Upper lobe of right lung (tissue), 1 donor: ENCODE measurements at places on chromosomes 6 and 20.

- no peak overlapping the region for H3K4me3 ChIP-seq
- H3K27ac ChIP-seq: no peak overlapping the region
- H3K36me3 ChIP-seq: no peaks in the 10 kb centered on the region
- H3K4me1 ChIP-seq: peaks cover 3% of the 10 kb centered on the region
- no peaks in the 10 kb centered on the region for H3K27me3 ChIP-seq
- DNase-seq: no peak
Observed at GRCh38 chr20:13825465-13825864, 40.6 kb downstream of the NDUFAF5 start.

DNA sequence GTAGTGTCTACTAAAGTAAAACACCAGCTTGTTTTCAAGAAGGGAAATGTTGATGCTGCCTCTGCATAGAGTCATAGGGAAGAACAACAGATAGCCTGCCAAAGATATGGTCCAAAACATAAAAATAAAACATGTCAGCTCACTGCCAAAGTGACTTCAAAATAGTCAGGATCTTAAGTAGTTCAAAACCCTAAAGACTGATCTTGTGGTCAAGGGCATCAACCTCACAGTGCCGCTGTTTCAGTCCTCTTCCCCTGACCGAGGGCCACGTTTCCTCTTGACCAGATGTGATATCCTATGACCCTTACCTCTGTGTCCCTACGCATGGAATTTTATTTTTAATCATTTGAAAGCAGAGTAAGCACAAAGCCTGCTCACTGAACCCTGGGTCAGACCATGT is 104.2 kb upstream of the CNKSR3 start:
- H3K4me3 ChIP-seq: no peak overlapping the region
- H3K36me3 ChIP-seq: no peaks in the 10 kb centered on the region
- DNase-seq: no peak

- H3K27ac ChIP-seq: no peak overlapping the region
- H3K27me3 ChIP-seq: no peaks in the 10 kb centered on the region
- H3K36me3 ChIP-seq: no peaks in the 10 kb centered on the region
Observed at GRCh38 chr6:123462152-123462551, 174.6 kb downstream of the TRDN start.

DNA sequence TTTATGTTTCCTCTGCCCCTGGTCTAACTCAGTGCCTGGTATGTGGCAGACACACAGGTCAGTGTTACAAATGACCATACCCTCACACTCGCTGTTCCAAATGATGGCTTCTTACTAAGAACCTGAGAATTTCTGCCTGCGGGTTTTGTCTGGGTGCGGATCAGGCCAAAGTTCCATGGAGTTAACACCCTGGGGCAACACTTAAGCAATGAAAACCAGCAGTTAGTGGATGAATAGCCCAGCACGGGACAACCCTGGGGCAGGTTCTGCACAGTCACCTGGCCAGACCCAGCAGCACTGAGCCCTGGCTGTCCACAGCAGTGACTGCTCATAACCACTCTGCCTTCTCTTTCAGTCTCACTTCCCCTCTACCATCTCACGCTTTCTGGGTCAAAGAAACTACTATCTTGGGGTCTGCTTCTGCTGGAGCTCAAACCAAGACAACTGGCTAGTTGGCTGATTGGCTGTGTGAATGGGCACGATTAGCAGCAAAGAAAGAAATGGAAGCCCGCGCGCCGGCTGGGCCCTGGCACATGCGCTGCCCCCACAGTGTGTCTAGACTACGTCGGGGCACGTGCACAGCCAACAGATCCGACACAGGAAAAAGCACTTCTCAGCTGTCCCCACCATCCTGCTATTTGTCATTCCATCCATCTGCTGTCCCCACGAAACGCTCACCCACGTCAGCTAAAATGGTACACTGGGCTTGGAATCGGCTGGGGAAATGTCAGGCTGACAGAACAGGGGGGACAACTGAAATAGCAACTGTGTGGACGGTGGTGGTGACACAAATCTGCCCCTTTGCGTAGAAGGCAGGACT is 36.6 kb downstream of the MGME1 start:
- no peak overlapping the region for H3K4me3 ChIP-seq
- no peaks in the 10 kb centered on the region for H3K36me3 ChIP-seq
- no peak for DNase-seq

DNA sequence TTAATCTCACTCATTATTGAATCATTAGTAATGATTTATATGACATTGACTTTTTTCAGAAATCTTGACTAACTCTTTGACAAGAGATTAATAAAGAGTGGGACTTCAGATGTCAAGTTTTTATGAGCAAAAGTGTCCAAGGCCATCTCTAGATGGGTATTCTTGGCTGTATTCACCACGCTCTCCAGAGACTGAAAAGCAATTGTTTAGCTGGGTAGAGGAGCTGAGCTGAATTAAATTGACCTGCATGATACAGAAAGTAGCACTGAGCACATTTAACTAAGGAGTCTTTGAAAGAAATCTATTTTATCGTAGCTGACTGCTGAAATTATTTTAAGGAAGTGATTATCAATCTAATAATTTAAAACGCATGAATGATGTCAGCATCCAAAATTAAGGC is 89.4 kb downstream of the LINC00237 start:
- H3K27me3 ChIP-seq: peaks cover 17% of the 10 kb centered on the region
- DNase-seq: no peak
- H3K4me1 ChIP-seq: peaks cover 6% of the 10 kb centered on the region
- no peak overlapping the region for H3K4me3 ChIP-seq

GRCh38 chr6:1787894-1788293 is 178.2 kb downstream of the FOXC1 start:
- H3K27me3 ChIP-seq: no peaks in the 10 kb centered on the region
- H3K36me3 ChIP-seq: no peaks in the 10 kb centered on the region
- no peaks in the 10 kb centered on the region for H3K4me1 ChIP-seq
- no peak overlapping the region for H3K4me3 ChIP-seq
- no peak overlapping the region for H3K27ac ChIP-seq
- no peak for DNase-seq

GRCh38 chr6:169210611-169211010 is 43.0 kb downstream of the THBS2 start:
- no peak overlapping the region for H3K27ac ChIP-seq
- peaks cover 5% of the 10 kb centered on the region for H3K4me1 ChIP-seq
- H3K27me3 ChIP-seq: no peaks in the 10 kb centered on the region
- DNase-seq: no peak
- no peaks in the 10 kb centered on the region for H3K36me3 ChIP-seq

DNA sequence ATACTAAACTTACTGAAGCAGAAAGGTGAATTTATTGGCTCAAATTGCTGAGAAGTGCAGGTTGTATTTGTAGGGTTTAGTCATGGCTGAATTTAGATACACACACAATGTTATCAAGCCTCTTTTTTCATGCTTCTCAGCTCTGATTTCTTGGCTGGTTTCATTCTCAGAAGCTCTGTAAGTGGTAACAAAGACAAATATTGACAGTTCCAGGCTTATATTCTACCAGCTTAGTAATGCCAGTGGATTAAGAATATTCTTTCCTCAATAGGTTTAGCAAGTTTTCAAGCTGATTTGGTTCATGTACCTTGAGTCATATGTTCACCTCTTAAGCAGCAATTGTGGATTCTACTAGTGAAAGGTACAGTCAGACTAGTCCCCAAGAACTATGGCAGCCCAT is 52.1 kb upstream of the PKIB start:
- H3K36me3 ChIP-seq: no peaks in the 10 kb centered on the region
- H3K4me1 ChIP-seq: no peaks in the 10 kb centered on the region
- H3K27me3 ChIP-seq: no peaks in the 10 kb centered on the region
- H3K27ac ChIP-seq: no peak overlapping the region
- DNase-seq: no peak
- H3K4me3 ChIP-seq: no peak overlapping the region

GRCh38 chr20:22569353-22569752 is 15.0 kb downstream of the FOXA2 start:
- H3K4me1 ChIP-seq: no peaks in the 10 kb centered on the region
- H3K27me3 ChIP-seq: peaks cover 74% of the 10 kb centered on the region
- peak overlapping the region; percentile 88 for H3K27ac ChIP-seq

DNA sequence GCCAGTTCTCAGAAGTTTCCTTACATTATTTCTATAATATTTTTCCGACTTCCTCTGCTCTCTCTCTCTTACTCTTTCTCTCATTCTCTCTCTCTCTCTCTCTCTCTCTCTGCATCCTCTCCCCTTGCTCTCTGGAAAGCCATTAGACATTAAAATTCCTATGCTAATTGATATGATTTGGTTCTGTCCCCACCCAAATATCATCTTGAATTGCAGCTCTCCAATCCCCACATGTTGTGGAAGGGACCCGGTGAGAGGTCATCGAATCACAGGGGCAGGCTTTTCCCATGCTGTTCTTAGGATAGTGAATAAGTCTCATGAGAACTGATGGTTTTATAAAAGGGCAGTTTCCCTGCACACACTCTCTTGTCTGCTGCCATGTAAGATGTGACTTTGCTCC is 74.1 kb downstream of the ADAT2 start:
- H3K4me1 ChIP-seq: no peaks in the 10 kb centered on the region
- no peak overlapping the region for H3K4me3 ChIP-seq
- no peak overlapping the region for H3K27ac ChIP-seq

DNA sequence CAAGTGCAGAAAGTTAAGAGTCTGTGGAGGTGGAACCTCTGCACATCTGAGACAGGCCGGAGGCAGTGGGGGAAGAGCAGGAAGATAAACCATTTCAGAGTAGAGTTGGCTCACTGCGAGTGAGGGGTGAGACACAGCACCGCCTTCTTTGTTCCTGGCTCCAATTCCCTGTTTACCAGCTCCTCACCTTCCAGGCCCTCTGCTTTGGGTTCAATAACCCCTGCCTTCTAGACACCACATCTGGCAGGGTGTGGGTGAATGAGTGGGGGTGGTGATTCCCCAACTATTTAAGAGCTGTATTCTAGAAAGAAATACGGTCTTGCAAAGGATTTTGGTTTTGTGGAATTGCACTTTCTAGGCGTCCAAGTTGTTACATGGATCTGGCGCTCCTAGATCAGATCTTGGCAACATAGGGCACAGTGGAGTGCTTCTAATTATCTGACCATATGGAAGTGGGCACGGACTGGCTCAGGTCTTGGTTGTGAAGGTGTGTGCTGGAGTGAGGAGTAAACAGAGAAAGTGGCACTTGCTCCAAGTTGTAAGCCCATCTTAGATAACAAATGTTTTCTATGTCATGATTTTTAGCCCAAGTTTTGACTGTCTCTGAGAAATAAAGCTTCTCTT is 141.6 kb upstream of the NRN1 start:
- H3K4me1 ChIP-seq: no peaks in the 10 kb centered on the region
- no peak overlapping the region for H3K4me3 ChIP-seq
- H3K27ac ChIP-seq: no peak overlapping the region
- no peaks in the 10 kb centered on the region for H3K27me3 ChIP-seq
- no peaks in the 10 kb centered on the region for H3K36me3 ChIP-seq

- no peaks in the 10 kb centered on the region for H3K36me3 ChIP-seq
- H3K4me1 ChIP-seq: no peaks in the 10 kb centered on the region
- DNase-seq: no peak
Observed at GRCh38 chr6:139515511-139515910, 141.1 kb upstream of the CITED2 start.

GRCh38 chr6:44782892-44783291 is 395.4 kb downstream of the CDC5L start:
- no peaks in the 10 kb centered on the region for H3K36me3 ChIP-seq
- DNase-seq: no peak
- no peaks in the 10 kb centered on the region for H3K27me3 ChIP-seq
- H3K4me3 ChIP-seq: no peak overlapping the region
- no peaks in the 10 kb centered on the region for H3K4me1 ChIP-seq
- no peak overlapping the region for H3K27ac ChIP-seq

- no peak overlapping the region for H3K4me3 ChIP-seq
- no peaks in the 10 kb centered on the region for H3K36me3 ChIP-seq
- H3K4me1 ChIP-seq: no peaks in the 10 kb centered on the region
- no peaks in the 10 kb centered on the region for H3K27me3 ChIP-seq
- no peak overlapping the region for H3K27ac ChIP-seq
Observed at GRCh38 chr6:123777563-123777962, 26.1 kb upstream of the NKAIN2 start.

DNA sequence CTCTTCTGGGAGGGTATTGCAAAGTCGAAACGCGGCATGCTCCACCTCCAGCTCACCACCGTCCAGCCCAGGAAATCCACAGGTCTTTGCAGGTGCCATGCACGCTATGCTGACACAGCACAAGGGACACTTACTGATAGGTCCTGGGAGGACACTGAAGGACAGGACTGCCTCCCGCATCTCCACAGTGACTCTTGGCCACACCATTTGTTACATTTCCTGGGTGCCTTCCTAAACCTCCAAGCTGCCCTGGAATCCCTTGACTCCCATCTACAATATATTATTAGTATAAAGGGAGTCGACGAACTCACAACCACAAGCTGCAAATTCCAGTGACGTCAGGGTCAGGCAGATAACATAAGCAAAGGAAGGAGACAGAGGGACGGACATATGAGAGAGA is 106.9 kb downstream of the JPH2 start:
- no peaks in the 10 kb centered on the region for H3K36me3 ChIP-seq
- peak; percentile 29 for DNase-seq
- H3K27me3 ChIP-seq: no peaks in the 10 kb centered on the region
- no peak overlapping the region for H3K27ac ChIP-seq
- no peaks in the 10 kb centered on the region for H3K4me1 ChIP-seq

GRCh38 chr6:9248133-9248532 is 812.8 kb upstream of the SLC35B3 start:
- H3K4me1 ChIP-seq: no peaks in the 10 kb centered on the region
- no peak for DNase-seq
- H3K4me3 ChIP-seq: no peak overlapping the region
- no peak overlapping the region for H3K27ac ChIP-seq
- H3K36me3 ChIP-seq: no peaks in the 10 kb centered on the region
- peaks cover 3% of the 10 kb centered on the region for H3K27me3 ChIP-seq

DNA sequence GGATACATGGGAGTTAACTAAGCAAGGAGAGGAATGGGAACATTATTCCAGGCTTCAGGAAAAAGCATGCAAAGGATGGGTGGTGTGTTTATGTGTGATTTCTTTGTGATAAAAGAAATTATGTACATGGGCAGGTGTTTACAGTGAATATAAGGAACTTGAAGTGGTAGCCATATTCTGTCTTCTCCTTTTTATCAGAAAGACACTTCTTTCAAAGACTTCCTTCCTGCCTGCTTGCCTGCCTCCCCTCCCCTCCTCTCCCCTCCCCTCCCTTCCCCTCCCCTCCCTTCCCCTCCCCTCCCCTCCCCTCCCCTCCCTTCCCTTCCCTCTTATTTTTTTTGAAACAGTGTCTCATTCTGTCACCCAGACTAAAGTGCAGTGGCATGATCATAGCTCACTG is 14.4 kb downstream of the CYB5R4 start:
- no peak for DNase-seq
- no peaks in the 10 kb centered on the region for H3K27me3 ChIP-seq
- H3K4me1 ChIP-seq: no peaks in the 10 kb centered on the region
- H3K36me3 ChIP-seq: no peaks in the 10 kb centered on the region
- H3K4me3 ChIP-seq: no peak overlapping the region
- H3K27ac ChIP-seq: no peak overlapping the region
